ENCODE measurements at places on chromosomes 2 and 18. TPM values are rescaled to one million over a fixed set of nuclear protein-coding genes. Genes with fewer than 3 reads are reported as not detected.

Gene ANKRD30B
- total RNA-seq, result 1.9 TPM

Gene GNLY
- not detected for total RNA-seq

Gene KCNS3
- 7.4 TPM for total RNA-seq

Gene CRYBA2
- total RNA-seq, result not detected

Gene FOXD4L1
- total RNA-seq, result under 0.01 TPM

Gene NOP58
- total RNA-seq, result 53.8 TPM

Gene IL1F10
- total RNA-seq, result not detected

Gene RAD51AP2
- under 0.01 TPM for total RNA-seq

Gene CDKL4
- total RNA-seq, result 4.3 TPM

Gene LIMS2
- 28.9 TPM for total RNA-seq

Gene KIF1A
- total RNA-seq, result not detected

Gene C2orf92
- total RNA-seq, result 2.6 TPM

Gene PJVK
- total RNA-seq, result 1.3 TPM

Gene FEV
- total RNA-seq, result not detected

Gene POTEI
- under 0.01 TPM for total RNA-seq

Gene FIGN
- total RNA-seq, result 1.6 TPM

Gene ANO7
- total RNA-seq, result 0.64 TPM

Gene TXNDC2
- not detected for total RNA-seq

Gene COL4A3
- under 0.01 TPM for total RNA-seq

Gene HOXD9
- 10.6 TPM for total RNA-seq

Gene LCT
- under 0.01 TPM for total RNA-seq

Gene ATP8B1
- 26.3 TPM for total RNA-seq

Gene ZNF804A
- 5.8 TPM for total RNA-seq

Gene APLF
- total RNA-seq, result 6.4 TPM

Gene NCOA1
- total RNA-seq, result 19.0 TPM

Gene SEPTIN2
- total RNA-seq, result 577 TPM

Gene PHOSPHO2
- 2.6 TPM for total RNA-seq

Gene SKOR2
- not detected for total RNA-seq

Gene DHRS9
- total RNA-seq, result not detected

Gene POLR1A
- 23.8 TPM for total RNA-seq

Gene RAX
- not detected for total RNA-seq

Gene MYCN
- 0.32 TPM for total RNA-seq

Gene SLC14A1
- total RNA-seq, result 0.86 TPM

Gene ARHGEF4
- 0.86 TPM for total RNA-seq

Gene PRSS56
- total RNA-seq, result not detected

Gene COL3A1
- total RNA-seq, result 3,024 TPM

Gene HOXD13
- not detected for total RNA-seq

Gene CAPN13
- total RNA-seq, result not detected

Gene LDLRAD4
- total RNA-seq, result 0.97 TPM

Gene TNFAIP6
- 13.2 TPM for total RNA-seq

Gene CYBRD1
- total RNA-seq, result 113 TPM

Gene REG3A
- total RNA-seq, result not detected
